ENCODE measurements at places on chromosomes 12 and 14.

DNA sequence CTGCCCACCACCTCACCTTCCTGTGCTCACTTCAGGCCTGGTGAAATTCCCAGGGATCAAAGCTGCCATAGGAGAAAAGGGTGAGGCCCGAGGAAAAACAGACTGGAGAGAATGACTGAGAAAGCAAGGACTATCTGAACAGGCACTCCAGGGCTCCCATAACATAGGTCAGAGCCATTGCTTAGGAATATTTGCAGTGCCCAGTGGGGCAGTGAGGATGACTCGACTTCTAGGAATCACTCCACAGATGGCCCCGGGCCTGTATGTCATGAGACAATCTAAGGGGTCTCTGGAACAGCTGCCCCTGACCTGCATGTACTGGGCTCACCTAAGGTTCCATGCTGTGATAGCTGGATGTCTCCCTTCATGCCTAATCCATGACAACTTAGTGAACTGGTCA lies 51.6 kb downstream of the GPHB5 start:
- DNase-seq: no peak

- DNase-seq: no peak
These were observed 113.7 kb upstream of the MDM1 start for GRCh38 chr12:68445824-68446223.

DNA sequence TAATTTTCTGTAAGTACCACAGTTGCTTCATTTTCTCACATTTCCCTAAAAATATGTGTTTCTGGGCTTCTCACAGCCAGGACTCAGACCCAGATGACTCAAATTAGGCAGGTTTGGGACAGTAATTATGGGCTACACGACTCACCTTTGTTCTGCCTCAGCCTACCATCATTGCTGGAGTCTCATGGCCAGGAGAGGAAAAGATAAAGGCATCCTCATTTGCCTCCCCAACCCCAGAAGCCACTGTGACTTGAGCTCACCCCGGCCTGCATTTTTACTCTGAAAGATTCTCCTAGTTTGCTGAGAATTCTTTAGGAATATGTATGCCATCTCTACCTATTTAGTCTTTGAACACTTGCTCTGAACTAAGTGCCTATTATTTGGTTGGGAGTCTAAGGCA lies 207.8 kb downstream of the PAWR start:
- DNase-seq: no peak

DNA sequence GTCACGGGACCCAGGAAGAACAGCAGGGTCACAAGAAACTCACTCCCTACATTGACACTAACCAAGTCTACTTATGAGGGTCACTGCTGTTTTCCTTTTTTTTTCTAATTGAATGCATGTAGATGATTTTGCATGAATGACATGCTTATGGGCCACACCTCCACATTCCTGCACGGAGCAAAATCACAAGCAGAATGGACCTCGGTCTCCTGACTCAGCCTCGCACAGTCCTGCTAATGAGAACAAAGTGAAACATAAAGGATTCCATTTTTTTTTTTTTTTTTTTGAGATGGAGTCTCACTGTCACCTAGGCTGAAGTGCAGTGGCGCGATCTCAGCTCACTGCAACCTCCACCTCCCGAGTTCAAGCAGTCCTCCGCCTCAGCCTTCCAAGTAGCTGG lies 12.3 kb downstream of the SCARB1 start:
- no peak for DNase-seq

- DNase-seq: no peak
These were observed 114.1 kb upstream of the EVL start for GRCh38 chr14:99951085-99951484.

DNA sequence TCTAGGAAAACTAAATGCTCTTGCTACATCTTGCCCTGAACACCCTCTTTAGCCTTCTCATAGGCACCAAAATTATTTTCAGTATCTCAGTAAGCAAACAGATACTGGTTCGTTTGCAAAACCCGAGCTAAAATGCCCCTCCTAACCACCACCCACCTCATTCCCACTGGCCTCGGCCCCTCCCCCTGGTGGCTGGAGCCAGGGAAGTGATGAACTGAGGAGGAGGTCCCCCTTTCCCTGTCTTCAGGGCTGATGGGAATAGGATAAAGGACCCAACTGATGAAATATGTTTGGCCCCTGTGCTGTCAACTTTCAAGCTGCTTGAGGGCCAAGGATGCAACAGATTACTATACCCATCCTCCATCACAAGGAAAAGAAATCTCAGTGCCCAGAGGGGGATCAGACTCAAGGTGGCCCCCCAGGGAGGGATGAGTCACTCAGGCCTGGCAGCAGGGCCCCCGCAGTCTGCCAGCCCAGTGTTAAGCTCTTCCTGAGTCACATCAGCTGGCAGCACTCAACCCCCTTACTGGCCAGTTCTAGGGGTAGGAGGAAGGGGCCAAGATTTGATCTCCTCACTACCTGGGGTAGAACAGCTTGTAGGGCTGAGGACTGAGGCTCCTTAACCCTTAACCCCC lies 1.7 kb downstream of the ANKRD52 start:
- no peak for DNase-seq

- no peak for DNase-seq
These were observed 532.0 kb downstream of the TMEM121 start for GRCh38 chr14:106058342-106058741.

DNA sequence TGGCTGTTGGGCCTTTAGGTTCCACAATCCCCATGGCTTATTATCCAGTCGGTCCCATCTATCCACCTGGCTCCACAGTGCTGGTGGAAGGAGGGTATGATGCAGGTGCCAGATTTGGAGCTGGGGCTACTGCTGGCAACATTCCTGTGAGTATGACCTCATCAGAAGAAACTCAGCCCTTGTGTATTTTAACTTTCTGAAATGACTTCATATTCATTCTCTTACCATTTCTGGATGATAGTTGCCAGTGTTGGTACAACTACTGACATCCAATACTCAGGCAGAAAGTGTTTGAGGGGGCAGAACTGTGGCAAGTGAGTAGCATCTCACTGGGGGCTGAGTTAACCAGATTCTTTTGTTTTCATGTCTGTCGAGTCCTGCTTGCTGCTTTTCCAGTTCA lies 2.3 kb downstream of the DAZAP2 start:
- DNase-seq: no peak

- DNase-seq: no peak
These were observed 63.7 kb downstream of the PUS7L start for GRCh38 chr12:43694879-43695278.

- DNase-seq: peak; percentile 29
These were observed 2.3 kb upstream of the C14orf39 start for GRCh38 chr14:60488175-60488574.

- no peak for DNase-seq
These were observed 72.7 kb downstream of the NIN start for GRCh38 chr14:50758305-50758704.

- DNase-seq: no peak
These were observed 124.1 kb downstream of the SSPN start for GRCh38 chr12:26319511-26319910.

- no peak for DNase-seq
These were observed 239.6 kb upstream of the PLEKHG7 start for GRCh38 chr12:92463171-92463570.

GRCh38 chr12:92411687-92412086 lies 266.0 kb upstream of the BTG1 start:
- DNase-seq: no peak

GRCh38 chr12:5163661-5164060 lies 120.0 kb downstream of the KCNA5 start:
- no peak for DNase-seq

- no peak for DNase-seq
These were observed 18.9 kb upstream of the DIO3 start for GRCh38 chr14:101542391-101542790.

- DNase-seq: peak; percentile 93
These were observed 2.0 kb upstream of the SLC2A3 start for GRCh38 chr12:7937833-7938506.

DNA sequence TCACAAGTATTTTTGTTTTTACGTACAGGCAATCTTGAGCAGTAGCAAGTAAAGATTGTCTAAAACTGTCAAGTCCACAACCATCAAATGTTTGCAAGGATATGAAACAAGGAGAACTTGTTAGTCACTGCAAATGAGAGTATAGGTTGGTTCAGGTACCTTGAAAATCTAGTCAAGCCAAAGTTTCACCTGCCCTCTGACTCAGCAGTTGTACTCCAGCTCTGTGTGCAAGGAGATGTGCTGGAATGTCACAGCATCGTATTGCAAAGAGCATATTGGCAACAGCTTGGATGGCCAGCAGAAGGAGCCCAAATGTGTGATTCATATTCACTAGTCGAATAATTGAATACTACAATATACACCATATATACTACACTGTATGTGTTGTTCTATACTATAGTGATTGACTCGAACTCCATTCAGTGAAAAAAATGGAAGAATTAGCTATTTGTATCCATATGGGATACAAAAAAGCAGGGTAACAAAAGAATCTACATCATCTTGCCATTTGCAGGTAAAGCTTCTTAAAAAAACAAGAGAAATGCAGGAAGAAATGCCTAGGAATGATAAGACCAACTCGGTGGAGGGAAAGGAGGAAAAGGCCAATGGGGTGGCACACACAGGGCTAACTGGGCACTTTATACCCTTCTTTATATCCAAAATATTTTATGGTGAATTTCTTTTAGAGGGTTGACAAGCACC lies 44.0 kb downstream of the EID3 start:
- no peak for DNase-seq

GRCh38 chr12:108861878-108862587 lies 4.7 kb upstream of the SSH1 start:
- no peak for DNase-seq

GRCh38 chr12:30985814-30986452 lies 59.4 kb downstream of the TSPAN11 start:
- peak; percentile 13 for DNase-seq

DNA sequence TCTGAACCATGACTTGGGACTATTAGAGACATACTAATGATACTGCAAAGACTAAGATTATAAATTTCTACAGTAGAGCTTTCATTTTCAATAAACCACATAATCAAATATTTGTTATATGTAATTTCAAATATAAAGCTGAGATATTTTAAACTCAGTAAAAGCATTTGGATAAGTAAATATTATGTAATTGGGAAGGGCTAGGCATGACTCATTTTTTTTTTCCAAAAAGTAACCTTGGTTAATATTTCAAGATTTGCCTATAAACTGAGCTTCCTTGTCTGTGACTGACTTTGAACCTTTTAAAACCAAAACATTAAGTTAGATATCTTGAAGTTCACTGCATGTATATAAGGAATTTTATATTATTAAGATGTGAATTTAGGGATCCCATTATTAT lies 332.5 kb downstream of the CEP128 start:
- DNase-seq: no peak

GRCh38 chr14:100058777-100059437 lies 6.3 kb upstream of the EVL start:
- DNase-seq: no peak

DNA sequence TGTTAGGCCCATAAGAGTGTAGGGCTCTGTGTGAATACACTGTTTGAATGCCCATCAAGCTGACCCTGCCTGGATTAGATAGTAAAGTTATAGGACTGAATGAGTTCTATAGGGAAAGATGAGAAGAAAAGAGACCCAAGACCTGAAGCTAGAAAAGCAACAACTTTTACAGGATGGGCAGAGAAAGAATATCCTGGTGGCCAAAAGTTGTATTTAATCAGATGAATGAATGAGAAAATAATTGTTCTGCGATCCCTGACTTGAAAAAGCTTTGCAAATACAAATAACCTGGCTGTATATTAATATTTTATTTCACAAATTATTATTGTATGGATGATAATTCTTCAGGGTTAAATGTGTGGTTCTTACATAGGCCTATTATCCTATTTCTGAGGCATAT lies 2.8 kb upstream of the ANO6 start:
- DNase-seq: no peak

DNA sequence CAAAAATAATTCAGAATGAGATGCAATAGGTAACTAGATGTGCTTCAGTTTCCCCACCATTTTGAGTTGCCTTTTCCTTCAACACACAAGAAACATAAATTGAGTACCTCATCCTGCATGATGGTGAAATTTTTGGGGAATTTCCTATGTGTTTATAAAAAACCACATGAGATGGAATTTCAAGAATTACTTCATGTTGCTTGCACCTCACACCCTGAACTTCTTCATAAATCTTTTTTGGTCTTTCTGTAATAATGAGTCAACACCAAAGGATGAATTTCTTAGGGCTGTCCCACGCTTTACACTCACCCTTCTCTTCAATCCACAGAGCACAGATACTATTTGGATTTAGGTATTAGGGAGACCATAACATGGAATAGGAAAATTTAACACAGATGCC lies 22.6 kb upstream of the LUM start:
- DNase-seq: no peak

DNA sequence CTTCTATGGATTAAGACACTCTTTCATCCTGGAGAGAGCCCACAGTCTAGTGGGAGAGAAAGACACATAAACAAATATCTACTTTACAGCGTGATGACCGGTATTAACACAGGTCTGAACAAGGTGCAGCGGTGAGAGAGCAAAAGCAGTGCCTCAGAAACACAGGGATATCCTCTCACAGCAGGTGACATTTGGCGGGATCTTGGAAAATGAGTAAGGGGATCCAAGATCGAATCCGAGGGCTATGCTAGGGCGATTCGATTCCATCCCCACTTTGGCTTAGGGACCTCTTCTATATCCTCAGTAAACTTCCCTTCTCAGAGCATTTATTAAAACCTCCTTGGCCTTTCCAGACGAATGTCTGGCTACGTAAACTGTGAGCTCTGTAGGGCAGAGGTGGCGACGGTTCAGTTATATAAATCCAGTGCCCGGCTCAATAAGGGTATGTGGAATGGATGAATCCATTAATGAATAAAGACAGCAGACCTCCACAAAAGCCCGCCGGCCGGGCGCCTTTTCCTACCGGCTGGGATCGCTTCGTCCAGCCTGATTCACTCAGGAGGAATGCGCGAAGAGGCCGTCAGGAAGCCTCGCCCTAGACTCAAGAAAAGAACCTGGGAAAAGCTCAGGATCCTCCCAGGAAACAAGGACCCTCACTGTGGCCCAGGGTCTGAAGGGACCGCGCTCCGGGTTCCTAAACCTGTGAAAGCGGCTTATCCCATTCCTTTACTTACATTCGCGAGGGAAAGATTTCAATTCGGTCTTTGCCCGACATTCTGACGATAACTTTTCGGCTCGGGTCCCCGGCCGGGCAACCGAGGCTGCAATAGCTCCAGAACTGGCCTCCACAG lies 455 bp downstream of the ATP6V1D start:
- no peak for DNase-seq

- DNase-seq: no peak
These were observed 384.5 kb upstream of the DDHD1 start for GRCh38 chr14:53537422-53538315.

- DNase-seq: no peak
These were observed 184.9 kb upstream of the SFSWAP start for GRCh38 chr12:131525795-131526508.

DNA sequence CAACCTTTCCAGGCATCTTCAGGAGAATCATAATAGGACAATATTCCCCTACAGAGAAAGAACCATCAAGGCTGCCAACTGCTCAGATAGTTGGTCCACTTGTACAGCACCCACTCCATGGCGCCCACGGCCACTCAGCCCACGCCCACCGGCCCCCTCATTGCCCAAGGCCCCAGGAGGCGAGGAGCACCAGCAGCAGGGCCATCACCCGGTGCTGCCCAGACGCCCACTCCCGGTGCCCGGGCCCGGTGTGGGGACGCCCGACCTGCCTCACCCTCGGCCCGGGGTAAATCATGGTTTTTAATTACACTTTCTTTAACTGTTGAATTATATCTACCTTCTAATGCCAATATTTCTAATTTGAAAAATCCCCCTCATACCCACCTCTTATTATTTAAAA lies 41.3 kb upstream of the ANO6 start:
- no peak for DNase-seq

Measured in NCI-H2171 treated with DMSO at 0.1 percent for 48 hours (cell line).